ENCODE measurements at places on chromosomes 1 and 21.

GRCh38 chr1:92563457-92564216 lies 76.9 kb upstream of the GFI1 start:
- DNase-seq: no peak

GRCh38 chr1:214970016-214970415 lies 112.5 kb upstream of the KCNK2 start:
- DNase-seq: no peak

DNA sequence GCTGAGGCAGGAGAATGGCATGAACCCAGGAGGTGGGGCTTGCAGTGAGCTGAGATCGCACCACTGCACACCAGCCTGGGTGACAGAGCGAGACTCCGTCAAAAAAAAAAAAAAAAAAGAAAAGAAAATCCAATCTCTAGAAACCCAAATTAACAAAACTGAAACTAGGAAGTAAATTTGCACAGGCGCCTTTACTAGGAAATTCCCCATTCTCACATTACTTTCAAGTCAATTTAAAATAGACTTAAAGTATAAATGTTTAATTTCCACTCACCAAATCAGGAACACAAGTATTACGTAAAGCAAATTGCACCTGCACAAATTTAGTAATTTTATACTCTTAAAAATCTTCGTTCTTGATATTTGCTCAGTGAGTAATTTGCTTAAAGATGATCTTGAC lies 67.8 kb upstream of the BCAR3 start:
- no peak for DNase-seq

DNA sequence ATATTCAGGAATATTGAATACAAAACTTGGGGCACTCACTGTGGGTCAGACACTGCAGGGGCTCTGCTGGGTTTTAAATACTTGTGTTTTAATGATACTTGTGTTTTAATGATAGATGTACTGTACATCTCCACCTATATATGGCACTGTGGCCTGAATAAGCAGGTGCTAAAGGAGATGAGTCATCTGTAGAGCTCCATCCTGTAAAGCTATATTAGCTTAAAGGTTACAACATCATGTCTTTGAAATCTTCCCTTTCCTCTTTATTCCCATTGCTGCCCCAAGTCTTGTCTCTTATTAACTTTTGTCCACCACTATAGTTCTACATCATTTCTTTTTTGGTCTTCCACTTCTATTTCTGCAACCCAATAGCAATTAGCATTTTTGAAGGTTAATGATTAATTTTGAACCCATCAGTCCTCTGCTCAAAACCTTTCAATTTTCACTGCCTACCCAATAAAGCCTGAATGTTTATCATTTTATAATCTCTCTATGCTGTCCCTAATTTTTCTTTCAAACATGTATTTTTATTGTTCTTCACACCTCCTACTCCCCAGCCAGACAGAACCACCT lies 113.3 kb upstream of the PTGFR start:
- no peak for DNase-seq

DNA sequence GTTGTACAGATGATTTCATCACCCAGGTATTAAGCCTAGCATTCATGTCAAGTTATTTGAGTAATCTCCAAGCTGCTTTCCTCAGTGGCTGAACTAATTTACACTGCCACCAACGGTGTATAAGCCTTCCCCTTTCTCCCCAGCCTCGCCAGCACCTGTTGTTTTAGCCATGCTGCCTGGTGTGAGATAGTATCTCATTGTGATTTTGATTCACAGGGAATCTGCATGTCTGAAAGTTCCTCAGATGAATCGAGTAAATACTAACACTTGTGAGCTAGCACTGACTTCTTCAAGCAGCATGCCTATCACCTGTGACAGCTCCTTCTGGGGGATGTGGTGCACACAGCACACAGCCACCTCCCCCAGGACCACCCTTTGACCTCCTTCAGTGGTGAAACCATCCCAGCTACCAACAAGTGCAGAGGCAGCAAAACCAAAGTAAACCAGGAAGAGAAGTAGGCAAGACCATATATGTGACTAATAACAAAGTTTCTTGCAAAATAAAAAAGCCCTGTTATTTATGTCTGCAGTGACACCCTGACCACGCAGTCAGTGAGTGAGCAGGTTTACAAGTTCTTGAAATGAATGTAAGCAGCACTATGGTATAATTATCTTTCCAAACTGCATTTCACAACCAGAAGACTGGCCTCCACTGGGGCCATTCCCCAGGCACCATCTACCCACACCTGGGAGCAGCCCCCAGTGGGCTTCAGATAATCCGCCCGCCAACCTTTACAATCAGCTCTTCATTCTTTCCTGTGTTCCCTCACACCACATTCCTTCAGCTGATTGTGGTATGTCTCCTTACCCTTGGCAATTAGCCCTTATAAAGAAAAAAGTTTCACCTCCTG lies 173.8 kb downstream of the ETS2 start:
- DNase-seq: no peak

GRCh38 chr1:232915212-232915611 lies 35.2 kb upstream of the NTPCR start:
- DNase-seq: no peak

DNA sequence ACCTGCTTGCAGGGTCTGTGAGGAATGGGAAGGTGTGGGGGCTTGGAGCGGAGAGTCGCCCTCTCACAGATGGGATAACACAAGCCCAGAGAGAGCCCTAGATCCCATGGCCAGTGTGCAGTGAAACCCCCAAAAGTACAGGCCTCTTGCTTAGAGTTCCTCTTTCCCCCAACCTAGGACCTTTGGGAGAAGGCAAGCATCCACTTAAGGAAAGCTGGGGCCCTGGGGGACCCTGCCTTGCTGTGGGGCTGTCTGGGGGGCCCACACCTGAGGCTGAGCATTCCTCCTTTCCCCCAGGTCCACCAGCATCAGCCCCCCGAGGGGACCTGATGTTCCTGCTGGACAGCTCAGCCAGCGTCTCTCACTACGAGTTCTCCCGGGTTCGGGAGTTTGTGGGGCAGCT lies 1.1 kb downstream of the VWA1 start:
- no peak for DNase-seq

DNA sequence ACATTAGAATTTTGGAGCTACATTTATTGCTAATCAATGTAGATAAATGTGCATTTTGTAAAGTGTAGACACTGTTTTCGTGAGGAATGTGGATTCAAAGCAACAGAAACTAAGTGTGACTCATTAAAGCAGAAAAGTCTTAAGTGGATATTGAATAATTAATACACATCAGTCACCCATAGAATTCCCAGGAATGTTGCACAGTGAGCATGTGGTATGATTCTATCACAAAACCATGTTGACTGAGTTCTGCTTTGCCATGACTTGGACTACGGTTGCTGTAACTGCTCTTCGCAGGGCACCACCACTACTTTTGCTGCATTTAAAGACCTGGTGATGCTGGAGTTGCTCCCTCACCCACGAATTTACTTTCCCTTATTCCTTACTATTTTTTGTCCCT lies 471.8 kb downstream of the KCNT2 start:
- no peak for DNase-seq

GRCh38 chr1:4422504-4423289 lies 231.7 kb upstream of the AJAP1 start:
- no peak for DNase-seq

- DNase-seq: no peak
Measured at GRCh38 chr21:17925000-17925610, 105.9 kb upstream of the C21orf91 start.

DNA sequence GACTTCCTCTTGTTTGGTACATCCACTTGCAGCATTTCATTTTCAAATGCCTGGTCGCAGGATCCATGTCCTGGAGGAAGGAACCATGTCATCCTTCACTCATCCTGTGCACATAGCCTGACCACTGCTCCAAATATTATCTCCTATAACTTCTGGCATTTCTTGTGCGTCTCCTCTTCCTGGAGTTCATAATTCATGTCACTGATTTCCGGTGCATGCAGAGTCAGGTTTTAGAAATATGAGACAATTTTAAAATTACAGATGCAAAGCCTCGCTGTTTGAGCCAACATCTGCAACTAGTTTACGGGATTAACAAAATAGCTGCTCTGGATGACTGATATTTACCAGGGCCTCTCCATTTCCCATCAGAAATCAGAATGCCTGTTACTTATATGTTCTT lies 268.1 kb downstream of the DNM3 start:
- no peak for DNase-seq

DNA sequence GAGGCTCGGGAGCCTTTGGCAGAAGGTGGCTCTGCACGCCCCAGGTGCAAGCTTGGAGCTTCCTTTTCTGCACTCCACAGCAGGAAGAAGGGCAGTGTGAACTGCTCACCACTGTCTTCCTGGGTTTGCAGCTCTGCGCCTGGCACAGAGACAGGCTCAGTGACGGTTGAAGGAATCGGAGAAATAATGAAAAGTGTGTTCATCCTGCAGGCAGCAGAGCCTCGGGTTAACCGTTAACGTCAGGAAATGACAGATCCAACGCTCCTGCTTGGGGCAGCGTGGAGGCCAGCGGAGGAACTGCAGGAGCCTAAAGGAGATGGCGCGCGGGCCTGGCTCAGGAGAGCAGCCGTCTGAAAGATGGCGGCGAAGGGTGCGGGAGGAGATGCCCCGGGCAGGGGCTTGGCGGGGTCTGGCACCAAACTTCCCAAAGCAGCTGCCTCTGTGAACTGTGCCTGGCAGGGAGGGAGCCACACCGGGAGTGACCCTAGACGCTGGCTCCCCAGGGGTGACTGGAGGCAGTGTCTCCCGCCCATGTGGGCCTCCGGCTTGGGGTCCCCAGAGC lies 10.9 kb upstream of the SAMD11 start:
- DNase-seq: peak; percentile 15

- peak; percentile 44 for DNase-seq
Measured at GRCh38 chr1:151992303-151993083, 1.2 kb downstream of the S100A10 start.

GRCh38 chr1:21586846-21587601 lies 77.8 kb downstream of the ALPL start:
- no peak for DNase-seq

DNA sequence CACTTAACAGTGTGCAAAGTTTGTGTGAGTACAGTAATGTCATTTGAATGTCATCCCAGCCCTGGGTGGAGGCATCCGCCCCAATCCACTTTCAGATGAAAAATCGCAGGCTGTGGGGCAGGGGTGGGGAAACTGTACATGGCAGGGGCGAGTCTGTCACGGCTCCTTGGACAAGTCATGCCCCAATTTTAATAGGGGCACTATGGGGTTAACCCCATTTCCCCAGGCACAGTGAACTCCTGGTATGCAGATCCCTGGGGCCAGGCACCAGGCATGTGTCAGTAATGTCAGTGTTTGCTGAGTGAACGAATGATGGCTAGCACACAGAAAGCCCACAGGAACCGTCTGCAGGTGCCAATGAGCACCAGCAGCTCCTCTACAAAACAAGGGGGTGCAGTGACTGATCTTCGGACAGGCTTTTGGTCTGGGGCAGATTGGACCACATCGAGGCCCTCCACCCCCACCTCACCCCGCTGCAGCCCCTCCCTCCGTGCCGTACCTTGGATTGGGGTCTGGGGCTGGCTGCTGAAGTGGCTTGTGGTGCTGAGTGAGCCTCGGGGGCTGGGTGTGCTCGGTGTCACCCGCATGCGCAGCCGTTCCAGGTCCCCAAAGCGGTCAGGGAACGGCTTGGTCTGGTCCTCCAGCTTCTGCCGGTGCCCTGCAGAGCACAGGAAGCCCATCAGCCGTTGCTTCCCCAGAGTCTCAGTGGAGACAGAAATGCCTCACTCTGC lies 23.2 kb downstream of the RUNX3 start:
- no peak for DNase-seq

DNA sequence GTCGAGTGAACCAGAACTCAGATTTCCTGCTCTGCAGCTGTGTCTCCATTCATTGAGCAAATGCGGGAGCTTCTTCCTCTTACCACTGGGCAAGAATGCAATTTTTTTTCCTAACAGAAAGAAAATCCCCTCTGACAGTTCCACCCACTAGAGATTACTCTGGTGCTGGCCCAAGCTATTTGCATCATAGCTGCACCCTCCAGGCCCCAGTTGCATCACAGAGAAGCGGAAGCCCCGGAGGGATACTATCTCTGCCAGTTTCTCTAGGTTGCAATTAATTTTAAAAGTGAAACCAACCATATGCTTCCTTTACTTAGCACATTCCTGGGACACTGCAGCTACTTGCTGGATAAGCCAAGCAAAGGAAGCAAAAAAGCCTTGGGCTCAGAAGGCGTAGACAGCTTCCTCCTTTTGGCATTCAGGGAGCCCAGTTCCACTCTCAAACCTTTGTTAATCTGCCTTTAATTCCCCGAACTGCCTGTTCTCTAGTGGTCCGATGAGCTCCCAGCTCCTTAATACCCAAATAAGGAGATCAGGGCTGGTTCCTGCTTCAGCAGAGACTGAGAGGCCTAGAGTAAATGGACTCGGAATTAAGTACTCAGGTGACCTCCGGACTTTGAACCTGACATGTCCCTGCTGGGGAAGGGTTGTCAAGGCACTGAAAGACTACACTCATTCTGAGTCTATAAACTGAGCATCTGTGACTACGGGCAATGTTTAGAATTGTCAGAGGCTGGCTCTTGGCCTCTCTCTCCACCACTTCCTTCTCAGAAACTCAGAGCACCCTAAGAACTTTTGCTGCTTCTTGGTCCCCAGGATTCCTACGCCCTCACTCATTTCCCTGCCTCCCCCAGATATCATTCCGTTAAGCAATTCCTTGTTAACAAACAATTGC lies 72.5 kb upstream of the TNFSF18 start:
- no peak for DNase-seq

Measured in activated T-cell treated with anti-CD3 and anti-CD28 coated beads, Interleukin-2, amount 50 U/mL, for 1 hour (primary cell).